MV-4-11 (cell line): ENCODE measurements at places on chromosomes 12 and 14.

- DNase-seq, result no peak
These were observed 55.5 kb upstream of the DYRK2 start for GRCh38 chr12:67593041-67593440.

DNA sequence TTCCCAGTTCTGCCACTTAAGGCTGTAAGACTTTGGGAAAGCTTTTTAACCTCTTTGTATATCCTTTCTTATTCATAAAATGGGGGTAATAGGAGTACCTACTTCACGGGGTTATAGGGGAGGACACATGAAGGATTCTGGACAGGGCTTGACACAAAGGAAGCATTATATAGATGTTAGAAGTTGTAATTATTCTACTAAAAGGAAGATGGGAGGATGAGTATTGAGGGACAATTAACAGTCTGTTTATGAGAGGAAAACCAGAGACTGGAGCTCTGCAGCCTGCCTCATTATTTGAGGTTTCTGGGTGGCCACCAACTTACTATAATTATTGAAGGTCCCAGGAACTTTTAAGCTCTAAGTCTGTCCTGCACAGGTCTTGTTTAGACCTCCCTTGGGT lies 34.0 kb downstream of the PELI2 start:
- no peak for DNase-seq

GRCh38 chr12:89959179-89959578 lies 250.5 kb upstream of the ATP2B1 start:
- no peak for DNase-seq

GRCh38 chr14:64658201-64658600 lies 46.0 kb upstream of the PLEKHG3 start:
- no peak for DNase-seq

DNA sequence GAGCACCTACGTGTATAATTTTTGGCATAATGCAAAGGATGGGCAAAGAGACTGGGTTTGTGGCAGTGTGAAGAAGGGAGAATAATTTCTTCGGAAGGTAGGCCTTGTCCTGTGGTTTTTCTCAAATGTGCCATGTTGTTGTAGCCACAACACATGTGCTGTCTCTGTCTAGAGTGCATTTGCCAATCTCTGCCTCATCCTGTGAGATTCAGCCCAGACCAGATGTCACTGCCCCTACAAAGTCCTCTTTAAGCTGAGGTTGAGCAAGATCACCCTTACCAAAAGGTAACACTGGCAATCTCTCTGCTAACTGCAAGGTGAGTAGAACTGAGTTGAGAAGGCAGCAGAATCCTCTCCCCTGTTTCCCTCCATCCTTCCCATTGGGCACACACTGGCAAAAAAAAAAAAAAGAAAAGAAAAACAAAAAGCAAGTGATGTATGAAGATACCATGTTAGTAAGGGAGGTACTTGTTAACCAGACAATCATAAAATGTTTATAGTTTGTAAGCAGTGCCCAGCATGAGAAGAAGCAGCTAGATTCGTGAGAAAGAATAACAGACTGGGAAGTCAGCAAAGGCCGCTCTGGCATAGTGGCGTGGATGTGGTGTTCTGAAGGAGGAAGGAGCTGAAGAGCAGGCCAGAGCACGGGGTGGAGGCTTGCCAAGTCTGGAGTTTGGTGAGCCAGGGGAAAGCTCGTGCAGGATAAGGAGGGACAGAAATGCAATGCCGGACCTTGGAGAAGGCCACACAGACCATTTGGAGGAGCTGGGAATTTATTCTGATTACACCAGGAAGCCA lies 18.9 kb downstream of the DYRK2 start:
- peak; percentile 21 for DNase-seq

DNA sequence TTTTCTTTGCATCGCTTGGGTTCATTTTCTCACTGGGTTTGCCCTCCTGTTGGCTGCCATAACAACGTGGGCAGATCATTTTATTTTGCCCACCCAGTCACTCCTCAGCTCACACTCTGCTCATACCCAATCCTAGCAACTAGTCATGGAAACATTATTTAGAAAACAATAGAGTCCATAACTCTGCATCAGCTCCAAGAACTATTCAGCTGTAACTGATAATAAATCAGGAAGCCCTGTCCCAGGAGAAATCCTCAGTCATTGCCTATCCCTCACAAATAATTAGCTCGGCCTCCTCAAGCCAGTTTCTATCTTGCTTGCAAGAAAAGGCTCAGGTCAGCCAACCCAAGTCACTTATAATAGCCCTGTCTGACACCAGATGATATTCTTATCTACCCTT lies 43.2 kb downstream of the RTN1 start:
- DNase-seq, result no peak

GRCh38 chr12:53700567-53700966 lies 24.7 kb upstream of the ATP5MC2 start:
- DNase-seq, result no peak

GRCh38 chr12:115774148-115774895 lies 503.2 kb downstream of the MED13L start:
- DNase-seq, result no peak

DNA sequence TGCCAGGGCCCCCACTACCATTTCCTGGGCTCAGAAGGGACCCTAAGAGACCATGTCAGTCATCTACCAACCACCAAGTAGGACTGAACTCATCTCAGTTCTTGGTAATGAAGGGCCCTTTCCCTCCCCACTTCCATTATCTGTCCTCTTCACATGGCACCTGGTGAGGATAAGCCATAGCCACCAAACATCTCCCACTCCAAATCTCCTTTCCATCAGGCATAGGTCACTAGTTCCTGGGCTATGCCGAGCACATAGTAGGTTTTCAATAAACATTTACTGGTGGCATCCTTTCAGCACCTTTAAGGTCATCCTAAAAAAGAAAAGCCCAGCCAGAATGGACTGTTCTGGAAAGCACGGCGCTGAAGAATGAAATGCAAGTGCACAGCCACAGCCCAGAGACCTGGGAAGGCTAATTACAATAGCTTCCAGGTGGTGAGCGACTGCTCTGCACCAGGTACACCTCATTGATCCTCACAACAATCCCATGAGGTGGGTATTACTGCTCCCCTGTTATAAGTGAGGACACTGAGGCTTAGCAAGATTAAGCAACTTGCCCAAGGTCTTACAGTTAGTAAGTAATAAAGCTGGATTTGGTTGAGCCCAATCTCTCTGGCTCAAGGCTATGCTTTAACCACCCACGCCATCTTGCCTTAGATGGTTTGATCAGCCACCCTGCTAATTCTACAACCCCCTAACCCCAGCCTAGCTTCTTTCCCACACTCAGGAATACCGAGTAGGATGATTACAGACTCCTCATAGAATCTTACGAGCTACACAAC lies 4.6 kb downstream of the SMUG1 start:
- DNase-seq, result no peak

DNA sequence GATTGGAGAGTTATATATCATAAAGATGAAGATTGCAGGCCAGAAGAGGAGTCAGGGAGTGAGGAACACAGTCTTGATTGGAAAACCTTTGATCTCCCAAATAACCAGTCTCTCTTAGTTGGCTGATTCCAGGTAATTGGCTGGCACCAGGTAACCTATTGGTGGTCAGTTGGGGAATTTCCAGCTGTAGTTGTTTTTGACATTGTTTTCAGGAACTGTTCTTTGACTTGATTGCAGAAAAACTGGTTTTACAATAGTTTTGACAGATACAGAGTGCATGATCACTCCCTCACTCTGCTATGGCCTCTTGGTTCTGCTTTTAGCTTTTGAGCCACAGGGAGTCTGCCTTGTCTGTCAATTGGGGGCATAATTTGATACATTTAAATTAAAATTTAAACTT lies 71.6 kb downstream of the ZNF641 start:
- DNase-seq, result no peak

DNA sequence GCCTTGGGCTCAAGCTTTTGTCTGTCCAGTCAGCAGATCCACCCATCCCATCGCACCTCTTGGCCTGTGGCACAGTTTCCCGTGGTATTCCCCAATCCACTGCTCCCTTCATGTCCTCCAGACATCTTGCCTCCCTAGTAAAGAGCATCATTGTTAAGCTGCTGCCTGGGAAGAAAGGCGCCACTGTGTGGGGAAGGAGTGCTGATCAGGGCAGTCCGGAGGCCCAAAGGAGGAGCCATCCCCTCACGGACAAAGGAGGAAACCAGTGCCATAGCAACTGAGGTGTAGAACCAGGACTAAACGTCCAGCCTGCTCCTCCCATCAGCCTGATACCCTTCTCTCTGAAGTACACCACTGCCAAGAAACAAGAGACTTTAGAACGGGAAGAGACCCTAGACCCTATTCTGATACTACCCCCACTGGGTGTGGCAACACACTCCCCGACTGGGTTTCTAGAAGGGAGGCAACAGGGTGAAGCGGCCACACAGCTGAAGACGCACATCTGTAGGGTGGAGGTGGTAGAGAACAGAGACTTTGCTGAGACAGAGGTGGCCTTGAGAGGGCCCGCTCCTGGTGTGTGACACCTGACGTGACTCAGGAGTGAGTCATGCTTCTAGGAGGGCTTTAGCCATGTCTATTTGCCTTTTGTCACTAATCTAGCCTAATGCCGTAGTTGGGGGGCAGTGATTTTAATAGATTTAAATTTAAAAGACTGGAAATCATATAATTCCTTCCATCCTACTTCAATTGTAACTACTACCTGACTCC lies 185.0 kb downstream of the DPF3 start:
- DNase-seq, result no peak

DNA sequence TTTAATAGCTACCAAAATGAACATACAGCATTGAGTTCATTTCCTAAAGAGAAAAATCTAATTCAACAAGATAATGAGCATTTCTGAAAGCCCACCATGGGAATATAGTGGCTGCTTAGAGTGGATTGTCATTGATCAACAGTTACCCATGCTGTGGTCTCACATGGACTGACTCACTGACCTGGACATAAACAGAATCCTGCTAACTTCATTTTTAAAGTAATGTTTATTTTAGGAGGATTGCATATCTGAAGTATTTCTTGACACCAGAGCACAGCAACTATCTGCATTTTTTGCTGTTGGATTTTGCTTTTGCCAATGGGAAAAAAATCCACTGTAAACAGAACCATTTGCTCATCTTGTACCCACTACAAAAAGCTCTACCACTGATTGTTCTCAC lies 71.7 kb downstream of the KCNC2 start:
- no peak for DNase-seq

- DNase-seq, result peak; percentile 2
These were observed 7.9 kb downstream of the TRIM9 start for GRCh38 chr14:51087031-51087441.

GRCh38 chr12:11240348-11240930 lies 29.1 kb downstream of the PRB3 start:
- DNase-seq, result no peak
